ENCODE measurements at places on chromosomes 5 and 9. TPM values are rescaled to one million over a fixed set of nuclear protein-coding genes. Genes with fewer than 3 reads are reported as not detected.

- no peak overlapping the region for H3K4me3 ChIP-seq
- H3K4me1 ChIP-seq, result no peaks in the 10 kb centered on the region
- DNase-seq, result no peak
These were observed 526.1 kb downstream of the TLR4 start for GRCh38 chr9:118230329-118230728.

- DNase-seq, result no peak
- H3K4me1 ChIP-seq, result no peaks in the 10 kb centered on the region
- H3K27ac ChIP-seq, result no peak overlapping the region
These were observed 22.8 kb upstream of the SCGB3A2 start for GRCh38 chr5:147855774-147856069.

The SLC36A2 gene
- total RNA-seq, result not detected

The NSG2 gene
- not detected for total RNA-seq
